ENCODE measurements at places on chromosomes 16 and 17.

DNA sequence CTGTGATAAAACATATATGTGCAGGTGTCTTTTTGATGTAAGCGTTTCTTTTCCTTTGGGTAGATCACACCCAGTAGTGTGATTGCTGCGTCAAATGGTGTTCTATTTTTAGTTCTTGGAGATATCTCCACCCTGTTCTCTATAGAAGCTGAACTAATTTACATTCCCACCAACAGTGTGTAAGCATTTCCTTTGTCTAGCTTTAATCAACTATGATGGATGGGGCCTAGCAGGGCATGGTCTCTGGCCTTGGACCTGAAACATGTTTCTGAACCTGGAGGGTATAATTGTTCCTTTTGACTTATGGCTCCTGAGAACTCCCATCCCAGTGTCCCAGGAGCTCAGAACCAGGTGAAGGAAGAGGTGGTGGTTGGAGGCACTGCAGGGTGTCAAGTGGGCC is 93.9 kb downstream of the HAPSTR1 start:
- no peak for DNase-seq

DNA sequence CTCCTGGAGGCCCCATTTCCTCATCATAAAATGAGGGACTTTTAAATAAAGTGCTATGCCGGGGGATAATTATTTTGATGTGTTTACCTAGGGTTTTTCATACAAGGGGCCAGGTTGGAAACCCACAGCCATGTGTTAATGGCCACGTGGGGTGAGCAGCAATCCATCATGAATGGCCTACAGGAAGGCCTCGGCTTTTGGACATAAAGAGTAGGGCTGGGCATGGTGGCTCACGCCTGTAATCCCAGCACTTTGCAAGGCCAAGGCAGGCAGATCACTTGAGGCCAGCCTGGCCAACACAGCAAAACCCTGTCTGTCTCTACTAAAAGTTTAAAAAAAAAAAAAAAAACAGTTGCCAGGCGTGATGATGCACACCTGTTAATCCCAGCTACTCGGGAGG is 40.3 kb downstream of the MEAK7 start:
- DNase-seq = no peak

GRCh38 chr16:4500272-4500671 is 24.1 kb downstream of the HMOX2 start:
- DNase-seq = no peak

GRCh38 chr16:81445966-81446906 is 1.6 kb downstream of the CMIP start:
- peak; percentile 55 for DNase-seq

GRCh38 chr17:5047446-5047845 is 12.2 kb upstream of the SLC52A1 start:
- DNase-seq = no peak

DNA sequence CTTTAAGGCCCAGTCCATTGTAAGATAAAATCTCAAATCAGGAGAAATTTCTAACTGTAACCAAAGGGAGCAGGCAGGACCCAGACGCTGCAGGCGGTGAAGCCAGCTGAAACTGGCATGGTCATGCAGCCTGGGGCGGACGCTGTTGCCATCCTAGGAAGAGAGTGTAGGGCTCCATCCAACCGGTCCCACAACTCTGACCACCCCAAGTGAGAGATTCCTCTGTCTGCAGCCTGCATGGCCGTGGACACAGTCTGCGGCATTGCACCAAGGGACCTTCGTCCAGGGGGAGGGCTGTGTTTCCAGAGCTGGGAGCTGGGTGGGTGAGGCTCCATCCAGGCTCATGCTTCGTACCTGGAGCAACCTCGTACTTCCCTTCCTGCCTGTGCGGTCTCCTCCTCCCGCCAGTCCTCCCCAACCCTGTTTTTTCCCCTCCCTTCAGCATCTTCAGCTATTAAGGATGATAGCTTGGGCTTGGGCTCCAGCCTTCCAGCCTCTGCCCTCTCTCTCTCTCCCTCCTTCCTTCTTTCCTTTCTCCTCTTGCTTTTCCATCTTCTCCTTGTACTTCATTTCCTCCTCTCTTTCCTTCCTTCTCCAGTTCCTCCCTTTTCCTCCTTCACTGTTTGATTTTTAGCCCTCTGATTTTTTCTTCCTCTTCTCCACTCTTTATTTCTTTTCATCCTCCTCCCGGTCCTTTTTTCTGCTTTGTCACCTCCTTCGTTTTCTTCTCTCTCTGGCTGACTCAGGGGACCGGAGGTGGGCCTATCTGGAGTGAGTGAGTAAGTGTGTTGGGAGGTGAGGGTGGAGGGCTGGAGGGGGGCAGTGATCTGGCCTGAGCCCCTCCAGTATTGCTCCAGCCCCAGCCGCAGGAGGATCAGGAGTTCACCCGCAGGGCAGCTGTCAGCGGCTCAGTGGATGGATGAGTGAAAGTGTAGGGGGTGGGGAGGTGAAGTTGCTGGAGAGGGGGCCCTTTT is 17.0 kb upstream of the LHX1 start:
- DNase-seq = no peak

DNA sequence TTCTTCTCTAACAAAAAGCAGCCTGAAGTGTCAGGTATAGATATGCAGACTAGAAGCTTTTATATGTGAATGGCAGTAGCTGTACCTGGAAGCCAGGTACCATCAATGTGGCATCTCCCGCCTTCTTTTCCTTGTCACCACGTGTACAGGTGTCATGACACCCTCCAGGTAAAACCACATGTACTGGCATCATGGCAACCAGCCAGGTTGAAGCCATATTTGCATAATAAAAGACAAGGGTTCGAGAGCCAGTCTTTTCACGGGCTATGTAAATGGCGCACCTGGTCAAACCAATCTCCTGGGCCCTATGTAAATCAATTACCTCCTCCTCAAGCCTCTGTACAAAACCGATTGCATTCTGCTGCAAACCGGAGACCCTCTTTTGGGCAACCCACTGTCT is 541.3 kb downstream of the CDH11 start:
- DNase-seq = no peak

GRCh38 chr17:16986391-16986790 is 14.5 kb upstream of the TNFRSF13B start:
- no peak for DNase-seq

DNA sequence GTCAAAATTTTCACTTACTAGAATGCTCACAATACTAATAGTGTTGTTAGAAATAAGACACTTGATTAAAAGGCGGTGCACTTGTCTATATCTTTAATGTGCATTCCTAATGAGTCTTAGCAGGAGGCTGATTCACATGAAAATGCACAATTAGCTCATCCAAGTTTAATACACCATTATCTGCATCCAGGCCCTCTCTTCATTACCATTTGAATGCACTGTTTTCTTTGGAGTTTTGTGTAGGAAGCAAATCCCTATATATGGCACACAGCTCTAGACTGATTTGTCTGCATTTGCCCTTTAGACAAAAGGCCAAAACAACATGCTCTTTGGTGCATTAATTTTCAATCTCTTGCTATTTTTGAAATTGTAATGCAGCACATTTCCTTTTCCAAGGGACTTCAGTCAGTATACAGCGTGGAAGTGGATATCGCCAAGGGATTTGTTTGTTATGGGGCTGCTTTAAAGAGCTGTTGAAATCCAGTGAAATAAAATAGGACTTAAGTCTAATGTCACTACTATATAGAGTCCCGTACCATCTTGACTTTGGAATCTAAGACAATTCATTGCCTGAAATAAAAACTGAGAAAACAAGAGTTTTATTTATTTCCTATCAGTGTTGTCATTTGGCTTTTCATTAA is 257.6 kb upstream of the CPHXL start:
- DNase-seq = no peak

DNA sequence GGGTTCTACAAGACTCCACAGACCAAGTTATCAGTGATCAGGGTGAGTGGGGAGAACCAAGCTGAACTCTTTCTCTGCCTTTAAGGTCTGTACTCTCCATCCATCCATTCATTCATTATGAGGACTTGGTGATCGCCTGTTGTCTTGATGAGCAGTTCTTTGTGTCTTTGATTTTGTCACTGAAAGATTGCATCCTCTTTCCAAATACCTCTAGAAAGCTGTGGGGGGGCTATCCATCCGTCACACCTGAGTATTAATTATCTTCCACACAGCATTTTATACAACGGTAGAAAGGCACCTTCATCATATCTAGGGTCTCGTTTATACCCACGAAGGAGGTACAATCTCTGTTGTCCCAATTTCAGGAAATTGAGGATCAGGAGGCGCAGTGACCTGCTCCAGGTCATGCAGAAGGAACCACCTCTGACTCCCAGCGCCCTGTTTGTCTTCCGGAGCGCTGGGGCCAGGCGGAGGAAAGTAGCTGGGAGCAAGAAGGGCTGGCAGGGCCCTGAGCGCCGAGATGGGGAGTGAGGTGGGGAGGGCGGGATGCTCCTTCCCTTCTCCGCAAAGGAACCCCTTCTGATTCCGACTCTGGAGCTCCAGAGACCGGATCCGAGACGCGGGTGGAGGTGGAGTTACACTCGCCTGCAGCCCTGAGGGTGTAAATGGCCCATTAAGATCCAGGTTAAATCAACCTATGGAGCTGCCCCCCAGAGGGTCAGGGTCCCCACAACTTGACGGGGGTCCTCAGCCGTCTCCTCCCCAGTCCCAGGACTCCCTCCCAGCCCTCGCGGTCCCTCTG is 605 bp upstream of the ABAT start:
- DNase-seq = no peak

DNA sequence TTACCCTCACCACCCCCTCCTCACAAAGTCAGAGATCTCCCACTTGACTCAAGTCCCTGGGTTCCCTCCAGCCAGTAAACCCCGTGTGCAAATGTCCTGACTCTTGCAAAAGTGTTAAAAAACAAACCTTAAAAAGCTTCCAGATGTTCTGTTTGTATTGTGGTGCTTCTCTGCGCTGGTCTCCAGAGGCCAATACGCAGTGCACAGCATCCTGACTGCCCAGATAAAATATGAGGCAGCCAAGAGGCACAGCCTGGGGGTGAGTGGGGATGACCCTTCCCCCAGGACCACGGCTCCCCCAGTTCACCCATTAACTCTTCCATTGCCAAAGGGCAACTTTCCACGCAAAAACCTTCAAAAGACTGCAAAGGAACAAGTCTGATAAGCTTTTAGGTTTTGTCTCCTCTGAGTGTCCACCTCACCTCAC is 291.8 kb downstream of the SOX9 start:
- DNase-seq = no peak

DNA sequence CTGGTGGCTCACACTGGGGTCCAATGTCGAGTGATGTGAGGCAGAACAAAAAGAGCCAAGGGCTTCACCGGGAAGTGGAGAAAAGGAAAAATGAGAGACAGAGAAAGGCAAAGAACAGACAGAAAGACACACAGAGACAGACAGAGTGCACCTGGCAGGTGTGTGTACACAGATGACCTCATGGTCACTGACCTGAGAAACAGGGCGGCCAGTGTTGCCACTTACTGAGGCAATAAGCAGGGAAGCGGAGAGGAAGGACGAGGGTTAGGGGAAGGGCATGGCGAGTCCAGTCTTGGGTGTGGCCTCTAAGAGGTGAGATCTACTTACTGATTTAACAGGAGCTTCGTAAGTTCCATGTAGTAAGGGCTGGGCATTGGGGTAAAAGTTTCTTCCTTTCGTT is 7.5 kb downstream of the GINS2 start:
- no peak for DNase-seq

DNA sequence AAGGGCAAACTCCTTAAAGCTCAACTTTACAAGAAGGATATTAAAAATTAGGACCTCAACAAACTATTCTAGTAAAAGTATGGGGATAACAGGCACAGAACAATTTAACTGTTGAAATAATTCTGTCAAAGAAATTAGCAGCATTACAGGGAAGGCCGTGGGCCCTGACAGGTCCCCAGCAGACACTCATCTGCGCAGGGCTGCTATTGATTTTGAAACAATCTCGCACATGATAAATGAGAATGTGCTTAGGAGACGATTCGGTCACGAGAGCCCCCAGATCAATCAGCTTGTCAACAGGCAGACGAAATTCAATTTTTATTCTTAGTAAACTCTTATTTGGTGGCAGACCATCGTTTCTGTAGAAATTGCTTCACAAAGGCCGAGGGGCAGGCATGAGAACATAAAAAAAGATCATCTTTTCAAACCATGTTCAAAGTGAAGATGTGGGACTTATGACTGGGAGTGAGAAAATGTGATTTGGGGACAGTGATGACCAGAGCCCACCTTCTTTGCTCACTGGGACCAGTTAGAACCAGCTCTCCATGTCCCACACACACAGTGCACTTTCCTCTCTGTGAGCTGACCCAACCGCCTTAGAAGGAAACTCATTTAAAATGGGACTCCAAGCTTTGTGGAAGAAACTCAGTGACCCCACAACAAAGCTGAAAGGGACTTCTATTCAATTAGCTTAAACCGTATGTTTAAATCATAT is 654.5 kb downstream of the TOX3 start:
- DNase-seq = no peak

DNA sequence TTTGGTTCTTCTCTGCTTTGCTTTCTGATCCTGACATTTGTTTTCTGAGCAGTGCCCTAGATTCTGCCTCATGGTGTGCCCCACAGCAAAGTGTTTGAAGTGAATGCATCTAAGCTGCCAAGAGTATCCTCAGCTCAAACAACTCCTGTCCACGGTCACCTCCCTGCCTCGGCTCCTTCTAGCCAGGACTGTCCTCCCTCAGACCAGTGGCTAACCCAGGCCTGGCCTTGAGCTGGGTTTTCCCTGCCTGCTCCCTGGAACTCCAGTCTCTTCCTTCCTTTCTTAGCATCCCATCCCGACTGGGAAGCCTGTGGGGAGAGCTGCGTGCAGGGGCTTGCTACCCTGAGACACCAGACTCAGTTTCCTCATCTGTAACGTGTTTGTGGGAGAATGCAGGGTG is 256.5 kb downstream of the GSG1L start:
- no peak for DNase-seq

DNA sequence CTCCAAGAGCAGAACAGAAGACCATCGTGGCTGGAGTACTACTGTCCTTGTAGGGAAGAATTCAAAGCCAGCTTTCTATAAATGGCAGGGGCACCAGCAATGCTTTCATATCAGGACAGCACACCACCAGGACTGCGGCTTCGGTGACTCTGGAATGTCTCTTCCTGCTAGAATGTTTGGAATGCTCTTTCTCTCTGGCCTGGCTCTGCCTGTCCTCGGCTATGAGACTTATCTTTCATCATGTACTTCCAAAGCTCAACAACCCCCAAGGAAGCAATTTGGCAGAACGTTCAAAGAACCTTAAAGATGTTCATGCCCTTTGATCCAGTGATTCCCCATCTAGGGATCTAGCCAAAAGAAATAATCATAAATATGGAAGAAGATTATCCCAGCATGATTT is 52.7 kb upstream of the NOG start:
- DNase-seq = no peak

DNA sequence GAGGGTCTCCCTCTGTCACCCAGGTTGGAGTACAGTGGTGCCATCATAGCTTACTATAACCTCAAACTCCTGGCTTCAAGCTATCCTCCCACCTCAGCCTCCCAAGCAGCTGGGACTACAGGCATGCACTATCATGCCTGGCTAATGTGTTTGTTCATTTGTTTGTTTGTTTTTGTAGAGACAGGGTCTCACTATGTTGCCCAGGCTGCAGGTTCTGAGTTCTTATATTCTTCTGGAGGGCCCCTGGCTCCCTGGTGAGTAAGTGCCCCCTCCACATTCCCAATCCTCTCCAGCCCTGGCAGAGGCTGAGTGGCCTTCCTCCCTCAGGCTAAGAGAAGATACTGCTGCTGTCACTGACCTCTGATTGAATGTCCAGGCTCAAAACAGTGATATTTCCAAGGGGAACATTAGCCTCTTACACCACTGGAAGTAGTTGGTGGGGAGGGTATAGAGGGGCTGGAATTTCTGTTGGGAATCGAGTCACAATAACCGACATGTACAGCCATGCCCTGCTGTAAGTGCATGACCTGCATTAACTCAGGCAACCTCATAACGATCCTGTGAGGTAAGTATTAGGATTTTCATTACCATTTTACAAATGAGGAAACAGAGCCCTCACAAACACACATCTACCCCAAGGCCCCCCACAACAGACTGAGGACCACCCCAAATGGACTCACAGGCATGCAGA is 2.7 kb upstream of the ETV4 start:
- DNase-seq = no peak

Measured in SK-N-SH (cell line).